ENCODE measurements at places on chromosomes 3 and 15.

GRCh38 chr3:61132062-61132461, 119.2 kb downstream of the FHIT start:
- no peak for DNase-seq
- H3K27me3 ChIP-seq = no peaks in the 10 kb centered on the region
- H3K27ac ChIP-seq = no peak overlapping the region
- H3K36me3 ChIP-seq = no peaks in the 10 kb centered on the region

DNA sequence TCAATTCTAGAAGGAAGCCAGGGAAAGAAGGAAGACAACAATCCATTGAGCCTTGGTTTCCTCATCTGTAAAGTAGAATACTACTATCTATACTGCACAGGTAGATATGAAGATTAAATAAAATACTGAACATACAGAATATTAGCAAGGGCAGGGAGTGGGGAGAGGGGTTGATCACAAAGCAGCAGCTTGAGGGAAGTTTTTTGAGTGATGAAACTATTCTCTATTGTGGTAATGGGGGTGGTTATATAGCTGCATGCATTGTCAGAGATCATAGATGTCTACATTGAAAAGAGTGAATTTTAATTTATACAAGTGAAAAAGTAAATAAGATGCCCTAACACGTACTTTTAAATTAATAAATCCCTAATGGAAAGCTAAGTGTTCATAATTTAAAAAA, 242.6 kb upstream of the LRTM1 start:
- no peak overlapping the region for H3K27ac ChIP-seq
- no peak overlapping the region for H3K4me3 ChIP-seq
- no peaks in the 10 kb centered on the region for H3K27me3 ChIP-seq
- DNase-seq = no peak
- H3K36me3 ChIP-seq = no peaks in the 10 kb centered on the region

DNA sequence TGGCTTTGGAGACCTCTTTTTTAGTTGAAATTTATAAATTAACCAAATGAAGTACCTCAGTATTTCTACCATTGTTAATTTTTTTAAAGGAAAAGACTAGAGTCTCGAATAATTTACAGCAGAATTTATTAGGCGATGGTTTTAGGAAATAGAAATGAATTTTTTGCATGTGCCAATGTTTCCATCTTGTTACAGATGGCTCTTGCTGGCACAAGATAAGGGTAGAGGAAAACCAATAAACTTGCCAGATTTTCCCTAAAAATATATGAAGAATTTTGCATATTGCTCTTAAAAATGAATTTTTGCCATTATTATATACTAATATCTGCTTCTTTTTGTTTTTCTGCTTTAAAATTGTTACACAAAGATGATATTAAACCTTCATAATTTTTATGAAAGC, 380.7 kb downstream of the NLGN1 start:
- no peak overlapping the region for H3K27ac ChIP-seq
- no peaks in the 10 kb centered on the region for H3K36me3 ChIP-seq
- H3K4me1 ChIP-seq = no peaks in the 10 kb centered on the region
- no peak for DNase-seq
- H3K4me3 ChIP-seq = no peak overlapping the region

DNA sequence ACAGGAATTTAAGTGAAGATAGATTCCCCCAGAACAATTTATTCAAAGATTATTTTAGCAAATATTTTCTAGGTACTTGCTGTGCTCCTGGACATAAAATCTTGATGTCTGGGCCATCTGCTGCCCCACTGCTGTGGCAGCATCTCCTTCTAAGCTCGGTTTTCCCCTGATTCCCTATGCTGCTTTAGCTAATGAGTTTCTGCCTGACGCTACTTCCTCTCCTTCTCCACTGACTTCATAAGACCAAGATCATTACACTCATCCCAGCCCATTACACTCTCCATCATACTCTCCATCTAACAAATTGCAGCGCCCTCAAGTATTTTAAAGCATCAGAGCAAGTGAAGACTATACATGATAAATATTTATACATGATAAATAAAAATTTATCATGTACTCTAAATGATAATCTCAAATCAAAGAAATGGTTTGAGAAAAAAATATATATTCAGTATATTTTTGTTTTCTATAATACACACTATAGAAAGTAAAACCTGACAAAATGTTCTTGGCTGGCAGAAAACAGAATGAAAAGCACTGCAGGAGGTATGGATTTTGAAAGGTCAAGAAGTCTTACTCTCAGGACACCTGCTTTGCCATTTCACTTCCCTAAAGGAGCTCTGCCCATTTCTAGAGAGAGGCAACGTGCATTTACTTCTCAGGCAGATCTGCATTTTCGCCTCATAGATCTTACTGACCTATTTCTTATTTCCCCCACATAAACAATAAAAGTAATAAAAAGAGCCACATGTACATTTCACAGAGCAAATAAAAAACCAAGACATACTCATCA, 232.0 kb downstream of the KCNMB2 start:
- H3K27me3 ChIP-seq = no peaks in the 10 kb centered on the region
- H3K27ac ChIP-seq = no peak overlapping the region

- H3K4me3 ChIP-seq = no peak overlapping the region
- no peak for DNase-seq
- no peaks in the 10 kb centered on the region for H3K4me1 ChIP-seq
- H3K27ac ChIP-seq = no peak overlapping the region
Observed at GRCh38 chr3:11230832-11231231, 41.4 kb upstream of the ATG7 start.

GRCh38 chr3:179174898-179175297, 26.7 kb downstream of the PIK3CA start:
- H3K27ac ChIP-seq = no peak overlapping the region
- H3K4me1 ChIP-seq = 0 out of 2 replicates have a peak, but pooled peaks cover 2% of the 10 kb centered on the region
- no peak overlapping the region for H3K4me3 ChIP-seq

- H3K27ac ChIP-seq = no peak overlapping the region
- H3K4me1 ChIP-seq = peaks cover 33% of the 10 kb centered on the region
Observed at GRCh38 chr15:64991536-64992135, 1.9 kb upstream of the SPG21 start.

DNA sequence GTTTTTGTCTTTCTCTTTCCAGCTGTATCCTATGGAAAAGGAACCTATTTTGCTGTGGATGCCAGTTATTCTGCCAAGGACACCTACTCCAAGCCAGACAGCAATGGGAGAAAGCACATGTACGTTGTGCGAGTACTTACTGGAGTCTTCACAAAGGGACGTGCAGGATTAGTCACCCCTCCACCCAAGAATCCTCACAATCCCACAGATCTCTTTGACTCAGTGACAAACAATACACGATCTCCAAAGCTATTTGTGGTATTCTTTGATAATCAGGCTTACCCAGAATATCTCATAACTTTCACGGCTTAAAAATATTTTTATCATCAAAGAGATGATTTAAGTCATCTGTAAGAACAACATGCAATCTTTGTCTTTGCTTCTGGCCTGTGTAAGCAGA, 44.9 kb upstream of the PARP14 start:
- no peak overlapping the region for H3K4me3 ChIP-seq
- H3K27ac ChIP-seq = no peak overlapping the region
- no peaks in the 10 kb centered on the region for H3K27me3 ChIP-seq

GRCh38 chr3:194573680-194574437, 59.4 kb downstream of the TMEM44 start:
- peaks cover 12% of the 10 kb centered on the region for H3K27me3 ChIP-seq
- no peak overlapping the region for H3K27ac ChIP-seq
- no peaks in the 10 kb centered on the region for H3K4me1 ChIP-seq

GRCh38 chr15:58749532-58750337, at the start of gene ADAM10:
ADAM10 (minus strand) TSS chr15:58749707; CDS start chr15:58749534, 173 bp downstream.
- H3K27me3 ChIP-seq = no peaks in the 10 kb centered on the region
- no peaks in the 10 kb centered on the region for H3K36me3 ChIP-seq
- peak; percentile 99 for DNase-seq
- H3K4me3 ChIP-seq = peak within 1 kb of the TSS; percentile 99
- peak within 1 kb of the TSS; percentile 96 for H3K27ac ChIP-seq
- peaks cover 41% of the 10 kb centered on the region for H3K4me1 ChIP-seq

- H3K36me3 ChIP-seq = no peaks in the 10 kb centered on the region
- no peak overlapping the region for H3K4me3 ChIP-seq
- DNase-seq = peak; percentile 45
- H3K27ac ChIP-seq = no peak overlapping the region
- H3K4me1 ChIP-seq = no peaks in the 10 kb centered on the region
Observed at GRCh38 chr3:73508330-73508954, 116.3 kb downstream of the PDZRN3 start.
